ENCODE measurements at places on chromosomes 3 and 15.

GRCh38 chr3:125591116-125591760 lies 4.1 kb downstream of the OSBPL11 start:
- DNase-seq: no peak

- no peak for DNase-seq
These were observed 10.8 kb downstream of the MESD start for GRCh38 chr15:80978685-80979329.

DNA sequence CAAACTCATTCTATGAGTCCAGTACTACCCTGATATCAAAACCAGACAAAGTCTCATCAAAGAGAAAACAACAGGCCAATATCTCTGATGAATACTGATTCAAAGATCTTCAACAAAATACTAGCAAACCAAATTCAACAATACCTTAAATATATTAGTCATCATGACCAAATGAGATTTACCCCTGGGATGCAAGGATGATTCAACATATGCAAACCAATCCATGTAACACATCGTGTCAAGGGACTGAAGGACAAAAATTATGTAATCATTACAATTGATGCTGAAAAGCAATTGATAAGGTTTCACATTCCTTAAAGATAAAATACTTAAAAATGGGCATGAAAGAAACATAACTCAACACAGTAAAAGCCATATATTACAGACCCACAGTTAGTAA lies 1476.9 kb downstream of the SI start:
- no peak for DNase-seq

DNA sequence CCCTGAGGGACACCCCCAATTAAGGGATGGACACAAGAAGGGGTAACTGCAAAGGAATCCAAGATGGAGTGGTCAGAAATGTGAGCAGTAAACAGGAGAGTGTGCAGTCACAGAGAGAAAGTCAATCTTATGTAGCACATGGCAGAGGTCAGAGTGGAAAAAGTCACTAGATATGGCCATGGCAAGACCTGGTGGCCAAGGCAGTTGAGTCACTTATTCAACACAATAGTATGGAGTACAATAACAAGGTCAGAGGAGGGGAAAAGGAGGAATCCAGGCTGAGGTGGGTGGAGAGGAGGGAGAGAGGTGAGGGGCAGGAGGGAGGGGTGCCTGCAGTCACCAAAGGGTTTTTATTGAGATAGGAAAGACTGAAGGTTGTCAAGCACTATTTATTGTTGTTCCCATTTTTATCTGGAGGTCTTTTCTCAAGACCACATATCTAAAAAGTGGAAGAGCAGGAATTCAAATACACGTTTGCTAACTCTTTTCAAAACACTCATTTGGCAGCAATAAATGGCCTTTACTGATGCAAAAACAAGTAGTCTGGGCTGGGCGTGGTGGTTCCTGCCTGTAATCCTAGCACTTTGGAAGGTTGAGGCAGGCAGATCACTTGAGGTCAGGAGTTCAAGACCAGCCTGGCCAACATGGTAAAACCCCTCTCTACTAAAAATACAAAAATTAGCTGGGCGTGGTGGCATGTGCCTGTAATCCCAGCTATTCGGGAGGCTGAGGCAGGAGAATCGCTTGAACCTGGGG lies 53.3 kb upstream of the ARHGEF3 start:
- DNase-seq: no peak

DNA sequence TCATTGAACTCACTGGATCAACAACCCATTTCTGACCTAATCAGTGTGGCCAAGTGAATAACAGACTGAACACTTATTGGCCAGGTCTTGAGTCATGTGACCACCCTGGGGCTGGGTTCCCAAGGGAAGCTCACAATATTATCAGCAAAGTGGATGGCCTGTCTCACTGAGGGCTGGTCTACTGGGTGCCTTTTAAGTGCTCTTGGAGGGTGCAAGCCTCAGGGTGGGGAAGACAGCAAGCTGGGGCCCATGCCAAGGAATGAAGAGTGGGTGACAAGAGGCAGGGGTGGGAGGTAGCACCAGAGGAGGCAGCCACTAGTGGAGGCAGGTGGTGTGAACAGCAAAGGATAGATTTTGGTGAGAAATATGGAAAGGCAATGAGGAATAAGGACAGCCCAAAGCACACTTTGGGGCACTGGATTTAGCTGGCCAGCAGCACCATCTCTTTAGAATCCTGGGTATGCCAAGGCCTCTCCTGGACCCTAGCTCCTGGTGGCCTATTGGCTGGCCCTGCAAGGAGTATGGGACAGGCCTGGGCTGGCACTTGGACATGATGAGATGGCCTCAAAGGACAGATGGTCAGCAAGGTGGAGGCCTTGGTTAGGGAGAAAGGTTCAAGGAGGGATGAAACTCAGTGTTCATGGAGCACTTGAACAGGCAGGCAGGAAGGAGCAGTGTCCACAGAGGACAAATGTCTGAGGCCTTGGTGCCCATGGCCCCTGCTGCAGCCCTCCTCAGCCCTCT lies 34.2 kb downstream of the HMCES start:
- no peak for DNase-seq

- DNase-seq: no peak
These were observed 309.8 kb upstream of the GRM7 start for GRCh38 chr3:6551165-6551564.

DNA sequence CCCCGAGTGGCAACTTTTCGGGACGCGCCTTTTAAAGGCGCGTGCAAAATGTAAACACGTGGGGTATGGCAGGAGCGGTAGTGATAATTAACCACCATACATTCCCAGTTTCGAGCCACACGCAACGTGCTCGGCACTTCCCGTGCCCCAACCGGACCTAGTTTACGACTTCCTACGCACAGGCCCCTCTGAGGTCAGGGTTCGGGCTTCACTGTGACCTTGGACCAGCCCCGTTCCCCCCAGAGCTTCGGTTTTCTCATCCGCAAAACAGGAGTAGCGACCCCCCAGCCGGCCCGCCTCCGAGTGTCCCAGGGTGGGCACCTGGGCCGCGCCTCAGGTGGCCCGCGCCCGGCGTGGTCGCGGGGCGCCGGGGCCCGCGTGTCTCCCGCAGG lies 451 bp downstream of the CHCHD4 start:
- DNase-seq: peak; percentile 63
